ENCODE measurements at places on chromosomes 4 and X.

- peak; percentile 26 for DNase-seq
Observed at GRCh38 chr4:53994382-53995102, 69.9 kb downstream of the CHIC2 start.

DNA sequence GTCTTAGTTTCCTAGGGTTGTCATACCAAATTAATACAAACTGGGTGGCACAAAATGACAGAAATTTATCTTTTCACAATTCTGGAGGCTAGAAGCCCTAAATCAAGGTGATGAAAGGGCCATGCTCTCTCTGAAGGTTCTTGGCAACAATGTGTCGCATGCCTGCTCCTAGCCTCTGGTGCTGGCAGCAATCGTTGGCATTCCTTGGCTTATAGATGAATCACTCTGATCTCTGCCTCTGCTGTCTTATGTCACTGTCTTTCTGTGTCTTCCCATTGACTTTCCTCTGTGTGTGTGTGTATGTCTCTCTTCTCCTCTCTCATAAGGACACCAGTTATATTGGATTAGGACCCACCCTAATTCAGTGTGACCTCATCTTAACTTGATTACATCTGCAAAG is 15.9 kb upstream of the INTU start:
- DNase-seq: no peak

- DNase-seq: no peak
Observed at GRCh38 chrX:123399709-123400108, 215.6 kb downstream of the GRIA3 start.

DNA sequence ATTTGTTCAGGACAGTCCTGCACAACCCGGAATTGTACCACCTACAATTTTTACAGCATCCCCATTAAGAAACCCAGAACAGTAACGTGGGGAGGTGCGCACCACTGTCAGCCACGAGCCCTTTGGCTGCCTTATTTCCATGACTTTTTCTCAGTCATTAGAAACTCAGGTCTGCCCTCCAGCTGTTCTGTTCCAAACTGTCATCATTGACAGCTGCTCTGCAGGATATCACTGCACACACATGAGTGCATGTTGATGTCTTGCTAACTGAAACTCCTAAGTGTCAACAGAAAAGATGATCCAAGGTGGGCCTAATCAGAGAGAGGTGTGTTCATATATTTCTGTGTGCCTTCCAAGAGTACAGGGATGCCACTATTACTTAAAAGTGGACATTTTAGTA is 123.4 kb downstream of the PARM1 start:
- DNase-seq: no peak
